ENCODE measurements at places on chromosomes 16 and 17.

DNA sequence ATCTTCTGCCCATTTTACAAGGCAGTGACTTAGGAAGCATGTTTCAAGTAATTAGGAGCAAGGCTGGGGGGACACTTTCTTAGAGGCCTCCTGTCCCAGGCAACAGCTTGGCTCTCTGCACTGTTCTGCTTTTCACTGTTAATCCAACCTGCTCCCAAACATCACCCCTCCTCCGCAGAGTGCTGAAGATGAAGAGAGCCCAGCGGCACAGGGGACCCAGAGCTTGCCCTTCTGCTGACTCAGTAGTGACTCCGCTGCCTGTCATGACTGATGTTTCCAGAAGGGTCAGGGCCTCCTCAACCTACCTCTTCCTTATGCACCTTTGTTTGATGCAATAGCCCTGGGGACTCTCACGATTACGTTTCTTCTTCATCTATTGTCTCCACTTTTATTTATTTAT lies 38.9 kb upstream of the NDRG4 start:
- no peak for DNase-seq

DNA sequence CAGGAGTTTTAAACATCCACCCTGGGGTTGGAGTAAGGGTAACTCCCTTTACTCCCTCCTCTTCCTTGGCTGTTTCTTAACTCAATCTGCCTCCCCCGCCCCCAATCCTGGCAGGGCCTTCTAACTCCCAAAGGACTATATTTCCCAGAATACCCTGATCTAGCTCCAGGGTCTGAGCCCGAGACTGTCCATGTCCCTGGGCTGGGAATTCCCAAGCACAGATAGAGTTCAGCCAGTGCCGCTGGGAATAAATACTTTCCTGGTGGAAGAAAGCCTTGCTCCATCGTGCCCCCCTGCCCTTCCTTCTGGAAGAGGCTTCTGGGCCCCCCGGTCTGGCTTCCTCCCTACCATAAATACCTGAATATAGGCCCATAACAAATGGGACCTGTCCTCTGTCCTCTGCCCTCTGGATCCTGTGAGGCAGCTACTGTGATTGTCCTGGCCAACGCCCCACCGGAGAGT lies 10.2 kb downstream of the BAHCC1 start:
- no peak for DNase-seq

DNA sequence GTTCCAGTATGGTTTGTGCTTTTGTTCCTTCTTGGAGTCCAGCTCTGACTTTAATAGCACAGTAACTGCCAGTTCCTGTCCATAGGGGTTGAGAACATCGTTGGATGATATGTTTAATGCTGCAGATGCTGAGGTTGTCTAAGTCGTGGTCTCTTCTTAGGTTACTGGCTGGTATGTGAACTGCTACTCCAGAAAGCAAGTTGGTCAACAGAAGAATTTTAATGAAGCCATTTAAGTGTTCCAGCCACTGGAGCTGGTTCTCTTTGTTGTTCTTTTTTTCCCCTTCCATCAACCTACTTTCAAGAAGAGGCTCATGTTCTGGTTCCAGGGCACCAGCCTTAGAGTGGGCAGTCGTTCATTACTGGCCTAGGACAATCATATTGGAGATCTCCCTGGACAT lies 140.3 kb upstream of the TBX2 start:
- no peak for DNase-seq

GRCh38 chr16:23867566-23867965 lies 31.8 kb downstream of the PRKCB start:
- DNase-seq = no peak

DNA sequence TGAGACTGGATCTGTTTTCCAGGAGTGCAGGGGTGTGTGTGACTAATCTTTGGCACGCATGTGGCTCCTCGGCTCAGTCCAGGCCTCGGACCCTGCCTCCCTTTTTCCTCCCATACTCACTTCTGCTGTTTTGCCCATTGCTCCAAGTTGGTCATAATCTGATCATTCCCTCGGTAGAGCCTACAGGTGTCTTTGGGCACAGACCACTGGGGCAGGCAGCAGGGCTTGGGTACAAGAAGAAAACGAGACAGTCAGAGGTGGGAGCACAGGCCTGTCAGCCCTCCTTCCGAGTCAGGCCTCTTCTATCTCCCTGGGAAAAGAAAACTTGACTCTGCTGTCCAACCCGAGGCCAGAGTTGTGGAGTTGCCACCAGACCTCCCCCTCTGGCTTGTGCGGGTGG lies 29.8 kb downstream of the DHX38 start:
- DNase-seq = no peak

GRCh38 chr17:1484676-1485422 lies 7.6 kb downstream of the MYO1C start:
- DNase-seq = peak; percentile 30

GRCh38 chr17:45405250-45406086 lies 27.2 kb downstream of the ARHGAP27 start:
- no peak for DNase-seq

DNA sequence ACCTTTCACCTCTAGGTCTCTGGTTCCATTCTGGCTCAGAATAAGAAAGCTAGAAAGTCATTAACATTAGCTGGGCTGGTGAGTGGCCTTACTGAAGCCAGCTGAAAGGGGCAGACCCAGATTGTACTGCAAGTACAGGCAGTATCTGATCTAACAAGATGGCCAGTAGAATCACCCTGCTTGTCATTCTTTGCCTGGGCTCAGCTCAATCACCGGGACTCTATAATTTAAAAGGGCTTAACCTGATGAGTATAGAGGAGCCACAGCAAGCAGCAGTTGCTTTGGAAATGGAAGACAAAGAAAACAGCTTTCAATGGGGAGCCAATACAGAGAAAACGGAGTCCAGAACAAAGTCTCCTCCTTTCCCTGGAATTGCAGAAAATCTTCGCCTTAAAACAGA lies 13.6 kb downstream of the CDH8 start:
- no peak for DNase-seq

- DNase-seq = no peak
Observed at GRCh38 chr17:57490890-57491289, 234.6 kb downstream of the MSI2 start.

DNA sequence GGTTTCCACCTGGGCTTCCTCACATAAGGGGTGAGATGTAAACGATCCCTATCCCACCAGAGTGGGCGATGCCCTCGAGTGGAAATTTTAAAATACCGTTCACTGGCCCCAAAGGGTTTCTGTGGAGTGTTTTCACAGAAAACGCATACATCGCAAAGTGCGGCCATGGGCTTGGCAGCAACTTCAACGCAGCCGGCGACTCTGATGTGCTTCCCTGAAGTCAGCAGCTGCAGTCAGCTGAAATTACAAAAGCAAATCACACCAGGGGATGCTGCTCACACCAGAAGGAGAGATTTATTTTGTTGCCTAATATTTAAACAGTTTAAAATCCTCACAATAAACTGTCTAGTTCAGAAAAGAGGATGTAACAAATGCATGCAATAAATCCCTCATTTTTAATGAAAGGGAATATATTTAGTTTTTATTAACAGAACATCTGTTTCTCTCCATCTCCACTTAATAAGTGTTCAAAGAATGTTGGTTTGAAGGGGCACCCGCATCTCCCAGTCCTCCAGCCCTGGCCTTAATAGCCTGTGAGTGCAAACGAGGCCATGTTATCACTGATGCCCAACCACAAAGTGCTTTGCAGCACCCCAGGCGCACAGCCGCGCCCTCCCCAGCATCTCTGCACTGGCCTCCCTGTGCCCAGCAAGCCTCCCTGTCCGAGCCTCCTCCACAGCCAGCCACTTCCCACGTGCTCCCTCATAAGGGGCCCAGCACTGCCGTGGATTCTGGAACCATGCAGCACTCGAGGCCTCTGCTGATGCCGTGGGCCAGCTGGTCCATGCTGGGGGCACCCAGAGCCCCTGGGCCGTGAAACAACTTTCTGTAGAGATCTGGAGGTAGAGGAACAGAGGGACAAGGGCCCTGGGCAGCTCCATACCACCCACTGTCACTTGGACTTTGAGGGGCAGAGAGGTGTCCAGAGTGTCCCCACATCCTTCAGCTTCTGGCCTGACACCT lies 17.3 kb upstream of the XYLT2 start:
- DNase-seq = no peak

- DNase-seq = no peak
Observed at GRCh38 chr16:8756755-8757154, 40.7 kb downstream of the TMEM186 start.

GRCh38 chr16:79868841-79869240 lies 268.3 kb upstream of the MAF start:
- no peak for DNase-seq

GRCh38 chr17:78307887-78308638 lies 51.8 kb downstream of the SOCS3 start:
- no peak for DNase-seq

GRCh38 chr17:41697122-41697962 lies 8.7 kb downstream of the EIF1 start:
- DNase-seq = no peak

DNA sequence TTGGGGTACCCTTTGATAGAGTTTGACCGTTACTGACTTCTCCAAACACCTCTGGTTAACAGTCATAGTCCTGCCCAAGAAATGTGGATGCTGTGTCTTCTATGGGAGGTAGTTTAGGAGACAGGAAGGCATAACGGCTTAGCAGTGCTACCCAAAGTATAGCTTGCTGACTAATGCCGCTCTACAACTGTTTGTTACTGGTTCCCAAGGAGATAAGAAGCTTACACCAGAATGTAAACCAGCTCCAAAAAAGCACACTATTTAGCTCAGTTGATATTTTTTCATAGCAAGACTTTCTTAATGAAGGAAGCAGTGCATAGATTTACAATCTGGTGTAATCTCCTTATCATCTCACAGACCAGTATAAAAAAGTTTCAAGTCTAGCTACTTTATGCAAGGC lies 95.7 kb downstream of the HS3ST3B1 start:
- DNase-seq = no peak

GRCh38 chr17:46922804-46923635 lies at the start of gene GOSR2:
Gene GOSR2, plus strand, starts transcription at chr17:46923160. Its CDS starts 33 bp downstream, at chr17:46923193.
- DNase-seq = peak; percentile 87

- no peak for DNase-seq
Observed at GRCh38 chr17:71098071-71098470, 928.7 kb downstream of the KCNJ2 start.

- no peak for DNase-seq
Observed at GRCh38 chr17:62866471-62866870, 58.4 kb upstream of the MARCHF10 start.

DNA sequence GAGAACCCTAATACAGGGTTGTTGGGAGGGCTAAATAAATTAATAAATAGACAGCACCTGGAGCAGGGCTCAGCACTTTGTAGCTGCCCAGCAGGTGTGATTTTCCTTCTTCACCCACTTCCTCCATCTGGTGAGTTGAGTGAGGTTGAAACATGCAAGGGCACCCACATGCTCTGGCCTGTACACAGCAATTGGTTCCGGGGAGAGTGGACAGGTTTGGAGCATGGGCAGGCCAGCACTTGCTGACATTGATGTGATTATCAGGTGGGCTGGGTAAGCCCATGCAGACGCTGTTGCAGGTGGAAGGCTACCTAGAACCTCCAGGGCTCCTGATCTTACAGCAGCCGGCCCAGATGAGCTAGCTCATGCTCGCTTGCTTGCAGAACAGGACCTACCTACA lies 1.3 kb upstream of the MRTFB start:
- DNase-seq = no peak

GRCh38 chr17:8935191-8935590 lies 30.3 kb downstream of the PIK3R5 start:
- peak; percentile 47 for DNase-seq

- DNase-seq = no peak
Observed at GRCh38 chr16:79362300-79362970, 238.1 kb downstream of the MAF start.

DNA sequence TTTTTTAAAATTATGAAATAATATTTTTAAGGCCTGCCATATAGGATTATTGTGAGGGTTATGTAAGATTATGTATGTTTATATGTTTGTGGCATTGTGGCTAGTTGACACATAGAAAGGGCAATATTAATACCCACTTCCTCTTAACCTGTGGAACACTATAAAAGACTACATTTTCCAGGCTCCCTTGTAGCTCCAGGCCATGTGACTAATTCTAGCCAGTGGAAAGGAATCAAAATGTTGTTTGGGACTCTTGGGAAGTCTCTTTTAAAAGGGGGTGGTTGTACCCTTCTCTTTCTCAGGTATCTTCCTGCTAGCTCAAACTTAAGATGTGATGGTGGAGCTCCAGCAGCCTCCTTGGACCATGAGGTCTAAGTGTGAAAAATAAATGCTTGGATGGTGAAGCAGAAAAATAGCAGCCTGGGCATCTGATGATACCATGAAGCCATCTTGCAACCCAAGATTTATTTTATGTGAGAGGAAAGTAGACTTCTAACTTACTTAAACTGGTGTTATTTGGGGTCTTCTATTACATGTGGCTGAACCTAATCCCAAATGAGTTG lies 39.2 kb downstream of the TEKT5 start:
- DNase-seq = no peak

DNA sequence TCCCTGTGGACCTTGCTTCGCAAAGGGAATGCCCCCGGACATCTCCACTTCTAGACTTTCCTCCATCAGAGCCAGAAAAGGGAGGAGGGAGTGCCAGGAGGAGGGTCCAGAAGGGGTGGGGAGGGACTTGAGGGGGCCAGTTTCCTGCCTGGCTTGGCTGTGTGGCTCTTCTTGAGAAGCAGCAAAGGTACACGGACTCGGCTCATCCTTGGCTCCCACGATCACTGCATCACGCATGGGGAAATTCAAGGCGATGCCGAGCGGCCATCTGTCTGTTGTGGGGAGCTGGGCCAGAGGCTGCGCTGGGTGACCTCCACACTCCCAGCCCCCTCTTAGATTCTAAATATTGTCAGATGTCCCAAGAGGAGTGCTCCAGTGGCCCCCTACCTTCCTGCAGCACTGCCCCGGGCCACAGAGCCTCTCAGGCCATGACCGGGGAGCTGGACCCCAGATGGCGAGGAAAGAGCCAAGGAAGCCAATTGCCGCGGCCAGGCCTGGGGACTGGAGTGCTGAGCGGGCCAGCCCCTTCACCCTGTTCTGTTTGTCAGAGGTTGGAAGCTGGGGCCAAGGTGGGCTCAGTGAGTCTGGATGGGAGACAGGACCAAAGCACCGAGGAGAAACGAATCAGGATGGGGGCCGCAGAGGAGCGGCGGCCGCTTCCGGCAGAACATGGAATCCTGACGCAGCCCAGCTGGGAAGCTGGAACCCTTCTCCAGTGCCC lies 104.5 kb downstream of the RBFOX3 start:
- no peak for DNase-seq

- DNase-seq = no peak
Observed at GRCh38 chr16:29857133-29857760, 5.8 kb downstream of the CDIPT start.

- DNase-seq = no peak
Observed at GRCh38 chr16:68128577-68129305, 43.6 kb downstream of the NFATC3 start.

DNA sequence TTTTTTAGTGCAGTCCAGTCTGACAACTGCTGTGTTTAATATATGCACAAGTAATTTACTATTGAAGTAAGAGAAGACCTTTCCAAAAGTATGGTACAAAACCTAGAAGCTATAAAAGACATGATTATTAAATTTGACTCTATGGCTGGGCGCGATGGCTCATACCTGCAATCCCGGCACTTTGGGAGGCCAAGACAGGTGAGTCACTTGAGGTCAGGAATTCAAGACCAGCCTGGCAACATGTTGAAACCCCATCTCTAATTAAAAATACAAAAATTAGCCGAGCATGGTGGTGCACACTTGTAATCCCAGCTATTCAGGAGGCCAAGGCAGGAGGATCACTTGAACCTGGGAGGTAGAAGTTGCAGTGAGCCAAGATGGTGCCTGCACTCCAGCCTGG lies 41.4 kb upstream of the VWA3A start:
- DNase-seq = no peak

Measured in CD4-positive, alpha-beta T cell treated with Interleukin-6 at 100 ng/mL for 8 hours (primary cell).